ENCODE measurements at places on chromosomes 3 and 15. TPM values are rescaled to one million over a fixed set of nuclear protein-coding genes. Genes with fewer than 3 reads are reported as not detected.

Gene ACP3
- 105 TPM for polyA plus RNA-seq

Gene FOXB1
- 0.19 TPM for polyA plus RNA-seq

Gene SAMMSON
- polyA plus RNA-seq, result 0.09 TPM

Gene TYRO3
- polyA plus RNA-seq, result 175 TPM

Gene CKMT1A
- 3.7 TPM for polyA plus RNA-seq

Gene ONECUT1
- 0.08 TPM for polyA plus RNA-seq

Gene DNAJC19
- polyA plus RNA-seq, result 64.2 TPM

Gene SKOR1
- 0.37 TPM for polyA plus RNA-seq

Gene P3H2
- polyA plus RNA-seq, result 86.5 TPM

Gene GOLGB1
- 88.4 TPM for polyA plus RNA-seq
